ENCODE measurements at places on chromosomes 5 and 9.

- DNase-seq: no peak
Observed at GRCh38 chr5:74179179-74179578, 461.3 kb downstream of the ENC1 start.

- no peak for DNase-seq
Observed at GRCh38 chr5:139842321-139842720, 46.7 kb downstream of the PSD2 start.

DNA sequence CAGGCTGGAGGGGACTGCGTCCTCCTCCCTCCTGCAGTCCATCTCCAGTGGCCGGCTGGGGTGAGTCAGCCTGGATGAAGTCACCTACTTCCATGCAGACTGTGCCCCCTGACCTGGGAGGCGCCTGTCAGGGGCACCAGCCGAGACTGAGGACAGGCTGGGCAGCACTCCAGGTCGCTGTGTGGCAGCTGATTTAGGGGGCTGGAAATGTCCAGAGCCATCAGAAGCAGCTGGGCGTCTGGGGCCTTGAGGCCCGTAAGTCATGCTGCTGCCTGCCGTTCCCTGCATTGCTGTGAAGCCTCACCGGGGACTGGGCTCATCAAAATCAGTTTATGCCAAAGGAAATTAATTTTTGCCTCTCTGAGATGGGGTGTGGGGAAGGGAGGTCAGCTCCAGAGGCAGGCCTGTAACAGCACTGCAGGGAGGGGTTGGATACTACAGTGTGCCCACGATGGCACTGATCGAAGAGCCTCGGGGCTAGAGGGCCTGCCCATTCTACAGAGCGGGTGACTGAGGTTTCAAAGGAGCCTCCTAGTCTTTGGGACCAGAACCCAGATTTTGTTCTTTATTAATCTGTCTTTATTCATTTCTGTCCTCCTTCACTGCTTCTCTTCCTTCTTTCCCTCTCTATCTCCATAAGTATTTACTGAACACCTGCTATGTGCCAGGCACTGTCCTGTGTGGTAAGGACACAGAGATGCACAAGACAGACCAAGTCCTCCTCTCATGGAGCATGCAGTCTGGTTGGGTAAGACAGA is 70.4 kb upstream of the PSD2 start:
- DNase-seq: no peak

- no peak for DNase-seq
Observed at GRCh38 chr9:105359892-105360291, 87.9 kb upstream of the FSD1L start.

- DNase-seq: no peak
Observed at GRCh38 chr9:29850664-29851063, 2277.4 kb upstream of the C9orf72 start.
